Tibial nerve (tissue), 4 donors: ENCODE measurements at places on chromosomes 3 and 15. TPM values are rescaled to one million over a fixed set of nuclear protein-coding genes. Genes with fewer than 3 reads are reported as not detected.

GRCh38 chr3:3429841-3430240, 250.3 kb upstream of the CRBN start:
- DNase-seq: no peak

CXCR6 gene
- 2.7 TPM for total RNA-seq

GRCh38 chr3:10703875-10704274, 112.2 kb upstream of the SLC6A11 start:
- DNase-seq: no peak

DNA sequence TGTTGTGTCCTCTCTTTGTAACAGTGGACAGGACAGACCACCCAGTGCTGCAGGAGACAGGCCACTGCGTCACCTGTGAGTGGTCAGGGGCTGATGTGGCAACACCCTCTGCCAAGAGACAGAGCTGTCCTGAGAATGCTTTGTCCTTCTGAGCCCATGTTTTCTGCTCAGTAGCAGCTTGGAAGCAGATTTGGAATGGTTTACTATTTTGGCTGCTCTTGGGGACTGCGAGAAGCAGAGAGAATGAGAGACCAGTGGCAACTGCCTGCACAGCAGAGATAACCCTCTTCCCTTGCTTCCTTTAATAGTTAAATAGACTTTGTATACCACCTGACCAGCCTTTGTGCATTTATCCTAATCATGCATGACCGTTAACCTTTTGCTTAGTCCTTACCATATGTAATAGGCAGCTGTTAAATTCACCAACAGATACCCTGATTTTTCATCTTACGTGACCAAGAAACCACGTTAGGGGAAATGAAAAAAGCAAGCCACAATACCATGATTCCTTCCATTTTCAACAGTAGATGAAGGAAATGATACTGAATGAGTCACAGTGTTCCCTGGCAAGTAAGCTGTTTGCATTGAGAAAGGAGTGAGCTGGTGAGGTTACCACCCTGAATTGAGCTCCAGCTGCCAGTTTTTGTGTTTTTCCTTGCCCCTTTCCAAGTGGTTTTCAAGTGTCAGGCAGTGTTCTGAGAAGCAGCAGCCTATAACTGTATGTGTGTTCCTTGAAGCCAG, 35.5 kb downstream of the B3GALNT1 start:
- no peak for DNase-seq

- DNase-seq: peak; percentile 76
Measured at GRCh38 chr3:187679638-187680396, 9.6 kb upstream of the SST start.

DNA sequence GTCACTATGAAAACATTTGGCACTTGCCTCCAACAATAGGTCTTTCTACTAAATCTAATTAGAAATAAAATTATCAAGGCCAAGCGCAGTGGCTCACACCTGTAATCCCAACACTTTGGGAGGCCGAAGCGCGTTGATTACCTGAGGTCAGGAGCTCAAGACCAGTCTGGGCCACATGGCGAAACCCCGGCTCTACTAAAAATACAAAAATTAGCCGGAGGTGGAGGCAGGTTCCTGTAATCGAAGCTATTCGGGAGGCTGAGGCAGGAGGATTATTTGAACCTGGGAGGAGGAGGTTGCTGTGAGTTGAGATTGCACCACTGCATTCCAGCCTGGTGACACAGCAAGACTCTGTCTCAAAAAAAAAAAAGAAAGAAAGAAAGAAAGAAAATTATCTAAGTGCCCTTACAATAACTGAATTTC, 1.6 kb upstream of the PLD1 start:
- DNase-seq: no peak

ZNF710 gene
- 11.6 TPM for total RNA-seq

- DNase-seq: no peak
Measured at GRCh38 chr3:32285891-32286290, 47.4 kb downstream of the CMTM8 start.

GRCh38 chr3:45579251-45579650, 15.3 kb upstream of the LIMD1 start:
- DNase-seq: no peak

GRCh38 chr3:156293566-156293965, 173.2 kb downstream of the KCNAB1 start:
- DNase-seq: no peak

DNA sequence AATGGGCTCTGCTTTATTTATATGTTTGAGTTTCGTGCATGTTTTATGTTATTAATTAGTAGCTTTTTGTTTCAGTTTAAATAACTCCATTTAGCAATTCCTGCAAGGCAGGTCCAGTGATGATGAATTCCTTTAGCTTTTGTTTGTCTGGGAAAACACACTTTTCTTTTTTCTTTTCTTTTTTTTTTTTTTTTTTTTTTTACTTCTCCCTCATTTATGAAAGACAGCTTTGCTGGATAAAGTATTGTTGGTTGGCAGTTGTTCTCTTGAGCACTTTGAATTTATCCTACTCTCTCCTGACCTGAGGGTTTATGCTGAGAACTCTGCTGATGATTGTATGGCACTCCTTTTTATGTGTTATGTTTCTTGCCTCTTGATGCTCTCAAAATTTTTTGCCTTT, 35.7 kb downstream of the TMEM39A start:
- no peak for DNase-seq

ILDR1 gene
- total RNA-seq: not detected

C3orf85 gene
- not detected for total RNA-seq

- no peak for DNase-seq
Measured at GRCh38 chr3:173416070-173416469, 18.5 kb downstream of the NLGN1 start.

DNA sequence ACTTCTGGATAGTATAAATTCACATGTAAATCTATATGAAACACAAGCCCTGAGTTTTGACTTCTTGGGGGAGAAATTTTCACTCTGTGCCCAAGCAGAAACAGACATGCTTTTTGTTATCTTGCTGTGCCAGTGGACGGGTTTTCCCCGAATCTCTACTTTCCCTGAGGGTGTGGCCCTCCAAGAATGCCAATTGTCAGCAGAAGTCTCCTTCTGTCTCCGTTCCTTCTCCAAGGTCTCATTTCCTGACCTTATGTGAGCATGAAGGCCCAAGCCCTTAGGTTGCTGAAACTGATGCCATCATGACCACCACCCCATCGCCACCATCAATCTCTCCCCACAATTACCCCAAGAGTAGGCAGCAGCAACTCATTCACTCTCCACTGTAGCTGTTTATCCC, 253.8 kb downstream of the XXYLT1 start:
- DNase-seq: no peak

DNA sequence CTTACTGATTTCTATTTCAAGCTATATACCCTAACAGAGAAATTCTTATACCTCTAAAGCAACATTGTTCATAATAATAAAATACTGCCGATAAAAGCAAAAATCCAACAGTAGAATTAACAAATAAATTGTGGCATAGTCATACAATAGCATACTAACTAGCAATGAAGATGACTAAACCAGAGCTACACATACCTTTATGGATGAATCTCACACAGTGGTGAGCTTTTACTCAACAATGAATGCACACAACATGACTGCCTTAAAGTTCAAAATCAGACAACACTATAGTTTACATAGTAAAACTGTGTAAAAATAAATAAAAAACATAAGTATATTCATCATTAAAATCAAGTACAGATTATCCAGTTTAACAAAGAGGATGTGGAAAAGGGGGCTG, 99.1 kb downstream of the NR1I2 start:
- no peak for DNase-seq

GRCh38 chr15:98689431-98689861, 41.1 kb downstream of the IGF1R start:
- no peak for DNase-seq

FRMD5 gene
- total RNA-seq: 3.1 TPM

DNA sequence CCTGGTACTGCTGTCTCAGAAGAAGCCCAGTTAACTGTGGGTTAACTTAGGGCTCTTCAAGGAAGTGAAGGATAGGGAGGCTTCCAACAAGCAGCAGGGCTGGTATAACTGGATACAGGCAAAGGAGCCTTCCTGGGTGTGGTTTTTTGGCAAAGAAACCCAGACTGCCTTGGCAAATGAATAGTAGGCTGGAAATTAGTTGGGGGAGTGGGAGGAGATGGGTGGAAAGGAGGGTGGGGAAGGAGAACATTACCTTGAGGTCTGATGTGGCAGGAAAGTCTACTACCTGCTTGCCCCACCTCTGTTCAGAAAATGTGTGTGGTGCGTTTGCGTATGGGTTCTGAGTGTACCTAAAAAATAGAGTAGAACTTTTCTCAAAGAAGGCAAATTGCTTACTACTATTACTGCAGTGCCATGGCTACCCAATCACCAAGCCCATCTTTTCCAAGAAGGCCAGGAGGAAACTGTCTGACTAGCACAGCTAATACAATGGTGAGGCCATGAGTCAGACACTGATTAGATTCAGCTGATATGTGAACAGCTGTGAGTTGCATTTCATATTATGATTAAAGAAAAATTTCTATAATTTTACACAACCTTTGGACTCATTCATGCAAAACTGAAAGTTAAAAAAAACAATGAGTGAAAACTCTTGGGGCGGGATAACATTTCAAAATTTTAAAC, 55.2 kb downstream of the SPTSSB start:
- no peak for DNase-seq

- DNase-seq: no peak
Measured at GRCh38 chr15:82875411-82876003, 66.1 kb downstream of the WHAMM start.

- no peak for DNase-seq
Measured at GRCh38 chr15:42286445-42287029, 13.3 kb upstream of the TMEM87A start.

DNA sequence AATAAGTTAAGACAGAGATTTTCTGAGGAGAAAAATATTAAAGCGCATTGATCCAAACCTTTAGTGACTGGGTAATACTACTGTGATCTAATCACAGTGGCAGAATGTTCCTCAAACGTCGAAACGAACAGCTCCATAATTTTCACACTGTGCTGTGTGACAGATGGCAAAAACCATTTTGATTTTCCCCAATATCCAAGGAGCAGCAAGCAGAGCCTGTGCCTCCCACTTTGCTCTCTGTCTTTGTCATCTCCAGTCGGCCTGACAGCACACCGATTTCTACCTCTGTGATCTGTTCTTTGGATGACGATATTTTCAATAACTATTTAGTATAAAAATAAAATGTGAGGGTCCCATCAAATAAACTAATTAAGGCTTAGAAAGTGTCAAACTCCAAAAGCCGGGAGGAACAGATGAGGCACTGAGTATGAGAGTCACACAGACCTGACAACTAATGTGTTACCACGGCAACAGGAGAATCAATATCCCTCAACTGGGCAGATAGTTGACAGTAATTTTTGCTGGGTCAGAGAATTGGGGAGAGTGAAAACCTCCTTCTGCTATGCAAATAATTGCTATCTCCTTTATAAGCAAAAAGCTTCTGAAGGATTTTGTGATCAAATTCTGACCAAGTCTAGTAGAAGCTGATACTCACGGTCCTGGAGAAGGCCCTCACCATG, 489.1 kb upstream of the CFAP20DC start:
- DNase-seq: no peak

DNA sequence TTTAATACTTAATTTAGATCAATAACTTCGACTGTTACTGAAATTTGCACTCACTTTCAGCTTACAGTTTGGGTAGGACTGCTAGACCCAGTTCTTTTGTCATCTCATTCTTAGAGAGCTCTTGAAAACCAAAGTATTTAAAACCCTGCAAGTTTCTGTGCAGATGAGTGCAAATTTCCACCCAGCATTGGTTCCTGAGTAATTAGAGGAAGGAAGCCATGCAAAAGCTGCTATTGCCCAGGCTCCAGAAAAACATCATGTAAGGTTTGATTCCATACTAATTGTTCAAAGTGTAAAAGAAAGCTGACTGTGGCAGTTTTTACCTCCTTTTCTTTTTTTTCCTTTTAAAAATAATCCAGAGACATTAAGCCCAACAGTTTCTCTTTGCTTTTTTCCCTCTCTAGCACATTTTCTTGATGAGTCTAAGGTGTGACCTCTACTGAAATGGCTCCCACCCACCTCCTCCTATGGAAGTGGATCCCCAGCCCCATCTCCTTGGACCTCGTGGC, 30.3 kb downstream of the ABHD2 start:
- DNase-seq: no peak

DNA sequence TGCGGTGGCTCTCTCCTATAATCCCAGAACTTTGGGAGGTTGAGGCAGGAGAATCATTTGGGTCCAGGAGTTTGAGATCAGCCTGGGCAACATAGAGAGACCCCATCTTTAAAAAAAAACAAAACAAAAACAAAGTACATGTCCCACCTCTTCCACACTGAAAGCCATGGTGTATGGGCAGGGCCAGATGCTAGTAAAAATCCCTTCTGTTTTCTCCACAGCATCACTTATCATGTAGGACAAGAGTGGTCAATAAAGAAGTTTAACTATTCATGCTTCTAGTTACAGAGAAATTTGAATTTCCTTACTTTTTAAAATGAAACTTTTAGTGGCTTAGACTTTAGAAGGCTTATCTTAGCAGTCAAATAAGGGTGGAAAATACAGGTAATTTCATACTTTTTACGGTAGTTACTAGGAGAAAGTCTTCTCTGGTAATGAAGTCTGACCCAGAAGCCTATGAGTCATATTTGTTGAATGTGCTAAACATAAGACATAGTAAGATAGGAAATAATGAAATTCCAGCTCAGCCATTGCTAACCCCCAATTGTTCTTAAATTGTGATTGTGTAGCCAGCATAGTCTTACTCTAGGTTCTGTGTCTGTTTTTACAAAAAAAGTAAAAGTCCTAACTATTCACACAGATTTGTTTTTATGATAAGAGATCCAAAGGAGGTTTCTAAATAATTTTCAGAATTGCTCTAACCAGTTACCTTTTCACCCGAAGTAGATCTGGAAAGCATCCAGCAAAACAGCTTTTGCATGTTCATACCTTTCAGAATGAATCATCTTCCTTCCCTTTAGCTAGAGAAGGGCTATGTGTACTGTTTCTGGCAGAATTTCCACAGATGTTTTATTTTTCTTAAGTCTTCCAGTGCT, 16.4 kb upstream of the ZNF609 start:
- no peak for DNase-seq

CIB1 gene
- 47.7 TPM for total RNA-seq

- no peak for DNase-seq
Measured at GRCh38 chr3:152172460-152172859, 96.3 kb upstream of the MBNL1 start.
